ENCODE measurements at places on chromosomes 4 and X.

DNA sequence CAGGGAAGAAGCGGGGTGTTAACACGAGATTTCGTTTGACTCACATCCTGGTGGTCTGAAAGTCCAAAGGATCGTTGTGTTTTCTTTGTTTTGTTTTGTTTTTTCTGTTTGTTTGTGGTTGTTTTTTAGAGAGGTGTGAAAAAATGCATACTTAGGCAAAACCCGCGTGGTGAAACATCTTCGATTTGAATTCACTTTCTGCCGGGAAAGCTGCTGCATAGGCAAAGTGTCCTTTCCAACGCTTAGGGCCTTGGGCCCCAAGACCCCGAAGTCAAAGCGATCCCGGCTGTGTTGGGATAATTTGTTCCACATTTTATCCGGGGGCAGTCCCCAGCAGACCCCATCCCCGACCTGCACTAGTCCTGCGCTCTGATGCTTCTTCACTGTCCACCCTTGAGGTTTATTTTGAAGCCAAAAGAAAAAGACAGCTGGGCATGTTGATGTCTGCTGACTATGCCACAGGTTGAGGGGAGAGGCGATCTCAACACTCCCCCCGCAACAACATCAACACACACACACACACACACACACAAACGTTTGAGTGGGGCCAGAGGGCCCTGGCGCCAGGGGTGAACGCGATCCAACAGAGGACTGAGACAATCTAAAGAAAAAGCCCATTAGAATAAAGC, 2.0 kb downstream of the MSX1 start:
- DNase-seq = no peak

DNA sequence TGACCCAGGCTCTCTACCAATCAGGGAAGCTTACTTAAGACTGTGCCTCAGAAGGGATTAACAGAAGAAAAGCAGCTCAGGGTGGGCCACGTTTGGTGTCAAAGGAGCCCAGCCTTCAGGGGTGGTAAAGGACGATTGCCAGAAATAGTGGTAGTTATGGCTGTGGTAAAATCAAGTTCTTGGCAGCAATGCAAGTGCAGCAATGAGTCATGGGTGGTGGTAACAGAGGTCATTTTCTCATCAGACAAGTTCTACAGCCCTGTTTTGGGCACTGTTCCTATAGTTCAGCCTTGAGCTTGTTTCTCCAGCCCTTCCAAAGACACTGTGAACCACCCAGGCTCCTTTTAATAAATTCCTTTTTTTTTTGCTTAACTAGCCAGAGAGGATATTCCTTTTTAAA, 120.3 kb downstream of the EFHC2 start:
- DNase-seq = no peak

GRCh38 chr4:116357758-116358157, 727.6 kb downstream of the TRAM1L1 start:
- no peak for DNase-seq

DNA sequence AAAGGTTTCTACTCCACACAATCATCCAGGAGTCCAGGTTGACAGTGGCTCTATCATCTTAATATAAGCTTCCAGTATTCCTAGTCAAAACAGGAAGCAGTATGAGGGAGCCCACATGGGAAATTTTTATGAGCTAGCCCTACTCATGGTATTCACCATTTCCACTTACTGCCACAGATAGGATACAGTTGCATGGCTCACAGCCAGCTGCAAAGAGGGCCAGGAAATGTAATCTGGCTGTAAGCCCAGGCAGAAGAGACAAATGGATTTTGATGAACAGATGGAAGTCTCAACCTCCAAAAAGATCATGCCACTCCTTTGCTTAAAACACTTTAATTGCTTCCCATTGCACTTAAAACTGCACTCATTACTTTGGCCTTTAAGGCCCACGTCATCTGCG, 150.6 kb downstream of the ADAMTS3 start:
- DNase-seq = peak; percentile 16

- no peak for DNase-seq
Measured at GRCh38 chr4:86092684-86093083, 267.2 kb downstream of the MAPK10 start.

- DNase-seq = no peak
Measured at GRCh38 chr4:13413729-13414437, 70.3 kb downstream of the RAB28 start.

DNA sequence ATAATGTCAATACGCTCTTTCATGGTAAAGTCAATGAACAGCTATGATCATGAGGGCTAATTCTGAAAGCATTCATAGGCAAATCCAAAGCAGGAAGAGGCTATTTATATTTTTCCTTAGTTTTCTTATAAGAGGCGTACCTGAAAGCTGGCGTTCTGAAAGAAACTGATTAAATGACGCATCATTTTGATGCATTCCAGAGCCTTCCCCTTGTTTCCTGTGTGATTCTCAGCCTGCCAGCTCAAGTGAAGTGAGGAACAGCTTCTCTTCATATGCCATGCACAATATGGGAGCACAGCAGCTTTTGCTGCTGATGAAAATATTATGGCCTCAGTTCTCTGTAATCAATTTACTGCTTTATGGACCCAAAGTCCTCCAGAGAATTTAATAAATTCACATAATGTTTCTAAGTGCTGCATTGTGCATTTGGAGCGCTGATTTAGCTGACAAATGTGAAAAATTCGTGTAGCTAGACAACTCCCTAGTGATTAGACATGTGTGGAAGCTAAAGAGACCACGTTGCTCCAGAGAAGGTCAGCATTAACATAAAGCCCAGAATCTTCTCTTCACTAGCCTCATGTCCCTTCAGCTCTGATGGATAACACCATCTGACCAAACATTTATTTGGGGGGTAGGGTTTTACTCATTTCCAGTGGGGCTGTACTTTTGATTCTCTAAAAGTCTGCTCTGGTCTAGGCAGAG, 110.8 kb downstream of the GPAT3 start:
- DNase-seq = no peak

DNA sequence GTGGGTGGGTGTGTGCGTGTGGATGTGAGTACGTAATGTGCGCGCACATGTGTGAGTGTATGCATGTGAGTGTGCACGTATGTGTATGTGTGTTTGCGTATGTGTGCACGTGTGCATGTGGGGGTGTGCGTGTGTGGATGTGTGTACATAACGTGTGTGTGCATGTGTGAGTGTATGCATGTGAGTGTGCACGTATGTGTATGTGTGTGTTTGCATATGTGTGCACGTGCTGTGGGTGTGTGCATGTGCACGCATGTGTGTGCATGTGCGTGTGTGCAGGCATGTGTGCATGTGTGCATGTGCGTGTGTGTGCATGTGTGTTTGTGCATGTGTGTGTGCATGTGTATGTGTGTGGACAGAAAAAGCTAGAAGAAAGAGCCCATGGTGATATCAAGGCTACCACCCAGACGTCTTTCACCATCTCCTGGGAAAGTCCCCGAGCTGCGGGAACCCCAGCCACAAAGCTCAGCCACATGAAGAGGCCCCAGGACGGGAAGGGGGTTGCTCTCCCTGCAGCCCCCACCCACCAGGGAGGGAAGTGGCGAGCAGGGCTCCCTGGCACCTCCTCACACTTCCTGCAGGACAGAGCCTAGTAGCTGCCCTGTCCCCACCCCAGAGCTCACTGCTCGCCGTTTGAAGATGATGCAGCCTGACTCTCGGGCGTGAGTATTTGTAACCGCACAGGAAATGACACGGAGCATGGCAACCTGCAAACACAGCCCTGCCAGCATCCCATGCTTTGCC, 108.3 kb downstream of the DCTD start:
- no peak for DNase-seq

DNA sequence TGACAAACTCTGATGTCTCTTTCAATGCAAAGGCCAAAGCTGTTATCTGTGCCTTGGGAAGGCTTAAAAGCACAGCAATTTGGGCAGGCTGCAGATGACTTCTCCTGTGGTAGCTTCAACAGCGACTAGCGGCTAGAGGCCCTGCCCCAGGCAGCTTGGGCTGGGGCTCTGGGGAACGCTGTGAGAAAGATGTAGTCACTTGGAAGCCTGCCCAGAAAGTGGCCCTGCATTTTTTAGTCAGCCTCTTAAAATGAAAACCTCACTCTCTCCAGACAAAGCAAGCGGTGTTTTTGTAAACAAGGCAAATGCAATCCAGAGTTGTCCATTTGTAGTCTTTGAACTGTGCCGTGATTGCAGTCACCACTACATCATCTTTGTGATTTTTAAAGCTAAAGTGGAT, 27.5 kb downstream of the PCYT1B start:
- DNase-seq = peak; percentile 6

DNA sequence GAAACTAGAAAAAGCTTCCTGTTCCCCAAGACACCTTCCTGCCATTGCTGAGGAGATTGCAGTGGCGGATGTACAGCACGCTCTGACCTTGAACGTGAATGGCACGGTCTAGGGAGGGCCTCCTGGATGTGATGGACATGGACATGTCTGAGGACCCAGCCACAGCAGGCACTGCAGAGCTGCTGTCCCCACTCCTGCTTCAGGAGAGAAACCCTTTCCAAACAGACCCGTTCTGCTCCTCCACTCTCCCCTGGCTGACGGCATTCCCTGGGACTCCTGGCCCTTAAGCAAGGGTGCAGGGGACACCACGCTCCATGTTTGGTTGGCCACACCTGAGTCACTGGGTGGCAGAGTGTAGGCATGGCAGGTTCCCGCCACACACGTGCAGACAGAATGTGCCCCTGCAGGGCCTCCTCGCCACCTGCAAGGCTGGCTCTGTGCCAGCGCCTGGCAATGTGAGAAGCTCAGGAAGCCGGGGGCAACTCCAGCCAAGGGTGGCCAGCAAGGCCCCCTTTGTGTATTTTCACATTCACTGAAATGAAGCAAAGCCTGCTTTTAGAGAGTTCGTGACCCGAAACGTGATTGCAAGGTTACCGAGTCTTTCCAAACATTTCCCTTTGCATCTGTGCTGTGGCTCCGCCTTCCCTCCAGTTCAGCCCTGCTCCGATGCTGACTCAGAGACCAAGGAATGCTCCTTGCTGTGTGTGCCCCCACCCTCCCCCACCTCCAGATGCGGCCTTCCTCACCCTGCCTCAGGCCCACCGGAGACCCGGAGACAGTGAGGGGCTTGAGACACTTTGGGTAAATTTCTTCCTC, 46.1 kb downstream of the HTRA3 start:
- no peak for DNase-seq

GRCh38 chr4:8112036-8112576, 46.5 kb downstream of the ABLIM2 start:
- DNase-seq = no peak

DNA sequence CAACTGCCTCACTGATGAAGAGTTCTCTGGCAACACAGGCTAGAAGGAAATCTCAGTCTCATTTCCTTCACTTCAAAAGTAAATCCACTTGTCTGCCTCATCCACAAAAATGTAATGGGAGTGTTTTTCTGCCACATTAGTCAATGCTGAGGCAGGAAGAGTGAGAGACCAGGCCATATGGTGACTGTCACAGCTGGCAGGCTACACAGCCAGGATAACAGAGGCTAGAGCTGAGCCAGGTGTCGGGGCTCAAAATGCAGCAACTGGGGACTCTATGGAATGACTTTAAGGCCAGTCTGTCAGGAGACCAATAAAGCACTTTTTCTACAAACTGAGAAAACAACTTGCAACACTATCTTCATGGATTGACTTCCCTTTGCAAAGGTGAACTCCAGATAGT, 204.2 kb downstream of the GPC3 start:
- no peak for DNase-seq

- no peak for DNase-seq
Measured at GRCh38 chr4:56637154-56637553, 43.9 kb downstream of the HOPX start.

DNA sequence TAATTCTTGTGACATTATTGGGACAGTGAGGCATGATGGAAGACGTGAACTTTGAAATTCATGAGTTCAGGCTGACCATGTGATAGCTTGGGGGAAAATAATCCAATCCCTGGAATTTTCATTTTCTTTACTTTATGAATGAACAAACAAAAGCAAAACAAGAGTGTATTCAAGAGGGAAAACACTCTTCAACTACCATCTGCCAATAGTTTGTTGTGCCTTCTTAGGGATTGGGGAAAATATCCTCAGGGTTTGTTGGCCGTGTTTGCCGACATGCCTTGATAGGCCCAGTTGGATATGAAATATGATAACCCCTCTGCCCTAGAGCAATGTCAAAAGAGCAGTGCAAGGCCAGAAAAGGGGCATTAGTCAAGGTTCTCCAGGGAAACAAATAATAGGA, 80.8 kb upstream of the CLNK start:
- no peak for DNase-seq

DNA sequence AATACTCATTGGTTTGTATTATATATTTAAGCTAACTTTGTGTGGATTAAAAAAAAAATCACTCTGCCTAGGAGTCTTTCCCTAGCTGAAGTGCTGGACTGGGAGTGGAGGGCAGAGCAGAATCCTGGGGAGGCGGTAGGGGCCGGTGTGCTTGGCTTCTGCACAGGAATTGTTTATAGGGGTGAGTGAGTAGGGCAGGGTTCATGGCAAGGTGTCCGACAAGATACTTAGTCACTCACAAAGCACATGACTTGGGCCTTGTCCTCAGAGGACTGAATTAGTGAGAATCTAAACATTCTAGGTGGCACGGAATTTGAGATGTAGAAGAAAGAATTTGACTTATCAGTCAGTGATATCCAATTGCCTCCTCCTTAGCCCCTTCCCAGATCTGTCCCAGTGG, 32.2 kb downstream of the FNIP2 start:
- DNase-seq = no peak

- DNase-seq = no peak
Measured at GRCh38 chrX:94288325-94288724, 614.3 kb downstream of the FAM133A start.

- DNase-seq = no peak
Measured at GRCh38 chrX:74923942-74924448, 1.3 kb downstream of the NEXMIF start.

DNA sequence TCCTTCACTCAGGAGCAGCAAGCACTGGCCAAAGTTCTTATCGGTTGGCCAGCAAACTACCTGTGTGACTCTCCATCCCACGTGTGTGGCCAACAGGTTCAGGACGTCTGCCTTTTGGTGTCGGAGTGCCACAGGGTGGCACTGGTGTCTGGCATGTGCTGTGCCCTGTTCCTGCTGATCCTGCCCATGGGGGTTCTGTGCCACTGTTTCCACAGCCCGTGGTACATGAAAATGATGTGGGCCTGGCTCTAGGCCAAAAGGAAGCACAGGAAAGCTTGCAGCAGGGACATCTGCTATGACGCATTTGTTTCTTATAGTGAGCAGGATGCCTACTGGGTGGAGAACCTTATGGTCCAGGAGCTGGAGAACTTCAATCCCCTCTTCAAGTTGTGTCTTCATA, 4.6 kb upstream of the TLR2 start:
- no peak for DNase-seq

DNA sequence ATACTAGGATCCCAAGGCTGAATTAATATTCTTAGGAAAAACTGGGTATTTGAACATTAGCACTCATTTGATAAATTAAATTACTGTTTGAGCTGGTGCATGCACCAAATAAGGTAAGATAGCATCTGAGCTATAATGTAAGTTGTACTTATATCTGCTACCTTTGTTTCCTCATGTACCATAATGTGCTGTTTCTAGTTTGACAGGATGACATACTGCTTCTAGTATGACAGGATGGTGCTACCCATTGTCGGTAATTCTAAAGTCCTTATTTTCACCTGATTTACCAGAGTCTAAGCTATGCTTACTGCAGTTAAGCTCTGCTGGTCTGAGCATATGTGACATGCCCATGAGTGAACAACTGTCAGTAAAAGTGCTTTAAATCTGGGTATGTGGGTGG, 1017.5 kb upstream of the IGFBP7 start:
- no peak for DNase-seq

- DNase-seq = no peak
Measured at GRCh38 chr4:143225167-143225566, 40.5 kb downstream of the USP38 start.

Measured in NCI-H187 (cell line).